NCI-H510A (cell line): ENCODE measurements at places on chromosomes 13 and 19.

GRCh38 chr19:50362656-50363424 is 2.6 kb downstream of the NAPSA start:
- no peak for DNase-seq

GRCh38 chr19:27741236-27741635 is 1471.7 kb downstream of the UQCRFS1 start:
- no peak for DNase-seq

GRCh38 chr19:56949626-56950025 is 109.1 kb upstream of the PEG3 start:
- DNase-seq = no peak

GRCh38 chr19:38588041-38588440 is 29.7 kb downstream of the MAP4K1 start:
- DNase-seq = no peak

DNA sequence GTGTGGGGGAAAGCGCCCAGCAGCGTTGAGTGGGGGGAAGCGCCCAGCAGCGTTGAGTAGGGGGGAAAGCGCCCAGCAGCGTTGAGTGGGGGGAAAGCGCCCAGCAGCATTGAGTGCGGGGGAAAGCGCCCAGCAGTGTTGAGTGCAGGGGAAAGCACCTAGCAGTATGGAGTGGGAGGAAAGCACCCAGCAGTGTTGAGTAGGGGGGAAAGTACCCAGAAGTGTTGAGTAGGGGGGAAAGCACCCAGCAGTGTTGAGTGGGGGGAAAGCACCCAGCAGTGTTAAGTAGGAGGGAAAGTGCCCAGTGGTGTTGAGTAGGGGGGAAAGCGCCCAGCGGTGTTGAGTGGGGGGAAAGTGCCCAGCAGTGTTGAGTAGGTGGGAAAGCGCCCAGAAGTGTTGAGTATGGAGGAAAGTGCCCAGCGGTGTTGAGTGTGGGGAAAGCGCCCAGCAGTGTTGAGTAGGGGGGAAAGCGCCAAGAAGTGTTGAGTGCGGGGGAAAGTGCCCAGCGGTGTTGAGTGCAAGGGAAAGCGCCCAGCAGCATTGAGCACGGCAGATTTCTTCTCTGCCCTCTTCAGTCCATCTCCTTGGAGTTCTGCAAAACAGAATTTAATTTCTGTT is 138.4 kb downstream of the ATP11A start:
- no peak for DNase-seq

- no peak for DNase-seq
Measured at GRCh38 chr13:30934381-30934780, 1.9 kb downstream of the TEX26 start.

GRCh38 chr13:98228661-98229341 is 51.7 kb upstream of the RNF113B start:
- no peak for DNase-seq

- no peak for DNase-seq
Measured at GRCh38 chr13:79628463-79628862, 147.5 kb downstream of the NDFIP2 start.

DNA sequence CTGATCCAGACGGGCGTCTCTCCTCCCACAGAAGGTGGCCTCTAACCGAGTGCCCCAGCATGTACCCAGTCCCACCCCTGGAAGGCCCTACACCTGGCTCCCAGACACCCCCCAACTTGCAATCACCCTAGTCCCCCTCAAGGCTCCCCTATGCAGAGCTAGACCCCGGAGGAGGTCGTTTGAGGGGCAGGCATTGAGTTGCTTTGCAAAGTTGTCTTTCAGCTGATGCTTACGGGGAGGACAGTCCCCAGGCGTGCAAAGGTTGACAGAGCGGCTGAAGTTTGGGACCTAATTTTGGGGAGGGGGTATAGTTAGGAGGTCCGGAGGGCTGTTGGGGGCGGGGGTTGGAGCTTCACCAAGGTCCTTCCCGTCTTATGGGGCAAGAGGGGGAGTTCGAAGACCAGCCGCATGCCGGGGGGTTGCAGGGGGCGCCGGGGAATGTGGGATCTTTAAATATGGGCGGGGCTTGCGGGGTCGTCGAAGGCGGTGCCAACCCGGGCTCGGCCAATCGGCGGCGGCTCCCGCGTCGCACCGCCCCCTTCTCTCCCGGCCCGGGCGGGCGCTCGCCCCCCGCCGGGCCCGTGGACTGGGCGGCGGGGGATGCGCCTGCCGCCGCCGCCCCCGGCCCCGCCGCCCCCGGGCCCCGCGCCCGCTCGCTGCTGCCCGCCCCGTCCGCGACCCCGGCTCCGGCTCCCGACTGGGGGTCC is at the start of gene KCNN1:
KCNN1 (plus strand) TSS at position 558 of the 707 bp plus-strand sequence. CDS start 6,782 bp downstream, outside the sequence.
- no peak for DNase-seq

- DNase-seq = no peak
Measured at GRCh38 chr13:106416645-106417044, 118.8 kb downstream of the EFNB2 start.

GRCh38 chr13:29227576-29227975 is 367.9 kb downstream of the SLC7A1 start:
- DNase-seq = no peak

DNA sequence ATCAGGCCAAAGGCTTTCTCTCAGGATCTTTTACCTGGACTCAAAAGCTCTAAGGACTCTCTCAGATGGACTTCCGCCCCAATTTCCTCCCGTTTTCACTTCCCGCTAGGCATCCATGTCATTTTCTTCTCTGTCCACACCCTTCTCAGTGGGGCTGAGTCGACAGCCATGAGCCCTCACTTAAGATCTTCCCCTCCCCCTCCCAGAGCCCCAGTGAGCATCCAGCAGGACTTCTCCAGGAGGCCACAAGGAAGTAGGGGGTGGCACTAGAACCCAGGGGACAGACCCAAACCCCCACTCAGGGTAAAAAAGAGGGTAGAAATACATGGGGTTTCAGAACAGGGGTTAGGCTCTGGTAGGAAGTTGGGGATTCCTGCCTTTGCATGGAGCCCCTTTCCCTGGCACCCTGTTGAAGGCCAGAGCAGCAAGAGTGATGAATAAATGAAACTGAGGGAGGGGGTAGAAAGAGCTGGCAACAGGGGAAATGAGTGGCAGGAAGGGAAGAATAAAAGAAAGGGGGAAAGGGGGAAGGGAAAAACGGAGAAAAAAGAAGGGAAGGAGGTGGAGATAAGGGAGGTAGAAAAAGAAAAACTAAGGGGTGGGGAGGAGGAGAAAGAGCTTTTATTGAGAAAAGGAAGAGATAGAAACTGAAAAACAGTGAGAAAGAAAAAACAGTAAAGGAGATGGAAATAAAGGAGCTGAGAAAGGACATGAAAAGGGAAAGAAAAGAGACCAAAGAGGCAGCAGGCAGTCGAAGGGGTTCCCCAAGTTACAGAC is 42.3 kb downstream of the DEDD2 start:
- no peak for DNase-seq

GRCh38 chr13:101454767-101455166 is 2.3 kb downstream of the ITGBL1 start:
- no peak for DNase-seq

- DNase-seq = no peak
Measured at GRCh38 chr13:112636401-112636975, 48.5 kb upstream of the TUBGCP3 start.

GRCh38 chr13:71399631-71400215 is 467.3 kb downstream of the DACH1 start:
- no peak for DNase-seq

- DNase-seq = no peak
Measured at GRCh38 chr19:56130006-56130405, 8.9 kb upstream of the ZNF787 start.

DNA sequence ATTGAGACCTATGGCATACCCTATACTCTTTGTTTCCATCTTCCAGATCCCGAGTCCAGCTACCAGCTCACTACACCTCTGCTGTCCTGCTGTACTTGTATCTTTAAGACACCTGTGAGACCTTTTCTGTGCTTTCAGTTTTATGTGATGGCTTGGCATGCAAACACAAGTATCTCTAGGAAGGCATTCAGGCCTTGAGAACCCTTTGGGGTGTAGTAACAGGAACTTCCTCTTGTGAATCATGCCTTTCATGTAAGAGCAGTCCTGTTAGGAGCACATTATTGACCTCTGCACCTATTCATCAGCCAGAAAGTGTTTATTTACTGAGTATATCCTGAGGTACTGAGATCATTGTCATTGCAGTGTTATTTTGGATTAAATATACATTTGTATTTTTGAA is 87.0 kb upstream of the HTR2A start:
- no peak for DNase-seq

- DNase-seq = no peak
Measured at GRCh38 chr19:46077815-46078167, 37.0 kb upstream of the IGFL4 start.

GRCh38 chr13:21690955-21691354 is 20.1 kb downstream of the FGF9 start:
- no peak for DNase-seq

GRCh38 chr13:25687471-25688225 is 315.9 kb downstream of the ATP8A2 start:
- DNase-seq = no peak

GRCh38 chr19:29290853-29291252 is 77.9 kb upstream of the UQCRFS1 start:
- DNase-seq = no peak

- no peak for DNase-seq
Measured at GRCh38 chr13:71979616-71980015, 112.6 kb upstream of the DACH1 start.

DNA sequence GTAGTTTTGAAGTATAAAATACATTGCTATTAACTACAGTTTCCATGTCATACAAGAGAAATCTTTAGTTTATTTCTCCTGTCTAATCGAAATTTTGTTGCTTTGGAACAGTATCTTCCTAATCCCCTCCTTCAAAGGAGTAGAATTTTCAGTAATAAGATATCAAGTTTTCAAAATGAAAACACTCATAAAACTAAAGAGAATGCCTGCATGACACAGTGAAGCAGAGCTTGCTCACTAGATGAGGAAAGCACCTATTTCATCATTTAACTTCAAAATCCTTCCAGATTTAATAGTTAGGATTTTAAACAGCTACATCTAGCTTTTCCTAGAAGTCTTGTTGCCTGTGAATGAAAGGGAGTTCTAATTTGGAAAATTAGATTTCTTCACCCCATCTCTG is 80.8 kb downstream of the TNFSF11 start:
- DNase-seq = no peak

- no peak for DNase-seq
Measured at GRCh38 chr13:85993567-85993966, 194.3 kb upstream of the SLITRK6 start.

GRCh38 chr13:62635161-62635560 is 1219.5 kb upstream of the PCDH20 start:
- DNase-seq = no peak

GRCh38 chr13:44768239-44768638 is 192.1 kb upstream of the TSC22D1 start:
- no peak for DNase-seq

GRCh38 chr19:1979017-1979416 is 36.5 kb downstream of the BTBD2 start:
- DNase-seq = no peak

GRCh38 chr13:38814331-38814730 is 127.5 kb downstream of the FREM2 start:
- DNase-seq = no peak

GRCh38 chr19:41261474-41262190 is 2.5 kb upstream of the HNRNPUL1 start:
- DNase-seq = no peak

DNA sequence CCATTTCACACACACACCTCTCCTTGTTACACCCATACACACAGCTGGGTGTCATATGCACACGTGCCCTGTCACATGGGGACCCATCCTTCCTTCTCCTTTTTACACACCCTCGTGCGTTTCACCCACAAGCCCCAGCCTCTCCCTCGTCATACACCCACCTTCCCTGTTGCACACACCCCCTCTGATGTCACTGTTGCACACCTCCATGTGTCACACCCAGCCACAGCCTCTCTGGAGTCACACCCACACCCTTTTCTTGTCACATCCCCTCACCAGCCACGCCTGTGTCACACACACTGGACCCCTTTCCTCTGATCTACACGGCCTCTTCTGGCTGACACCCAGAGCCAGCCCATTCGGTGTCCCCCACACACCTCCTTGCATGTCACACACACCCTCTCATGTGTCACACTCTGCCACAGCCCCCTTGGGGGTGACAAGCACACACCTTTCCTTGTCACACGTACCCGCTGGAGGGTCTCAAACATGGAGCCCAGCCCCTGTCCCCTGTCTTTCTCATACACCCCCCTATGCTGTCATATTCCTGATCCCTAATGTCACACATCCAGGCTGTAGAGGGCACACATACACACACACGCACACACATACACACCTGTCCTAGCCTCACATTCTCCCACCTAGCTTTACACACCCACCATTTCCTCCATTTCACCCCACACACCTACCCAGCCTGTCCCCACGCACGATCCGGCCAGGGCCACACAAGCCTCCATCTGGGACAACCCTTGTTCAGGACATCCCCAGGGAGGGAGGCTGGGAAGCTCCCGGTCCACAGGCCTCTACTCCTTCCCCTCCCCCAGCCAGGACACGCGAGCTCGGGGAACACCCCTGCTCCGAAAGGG is 1.4 kb downstream of the NOVA2 start:
- no peak for DNase-seq

GRCh38 chr19:5395556-5395955 is 54.9 kb upstream of the PTPRS start:
- DNase-seq = no peak

GRCh38 chr13:41742917-41743552 is 217.9 kb downstream of the VWA8 start:
- no peak for DNase-seq

DNA sequence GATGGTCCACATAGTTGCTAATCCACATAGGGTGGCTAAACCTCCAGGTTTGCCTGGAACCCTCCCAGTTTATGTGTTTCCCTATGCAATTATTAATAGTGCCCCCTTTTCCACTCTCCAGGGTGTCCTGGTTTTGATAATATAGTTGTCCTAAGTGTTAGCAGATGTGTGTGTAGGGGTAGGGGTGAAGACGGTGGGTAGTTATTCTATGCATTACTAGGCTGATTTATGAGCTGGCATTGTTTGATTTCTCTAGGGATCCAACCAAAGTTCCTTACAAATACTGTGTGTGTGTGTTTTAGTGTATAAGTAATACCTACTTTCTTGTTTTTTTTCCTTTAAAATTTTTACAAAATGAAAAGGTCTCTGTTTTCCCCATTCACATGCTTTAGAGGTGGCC is 21.1 kb downstream of the GTF2F2 start:
- no peak for DNase-seq

DNA sequence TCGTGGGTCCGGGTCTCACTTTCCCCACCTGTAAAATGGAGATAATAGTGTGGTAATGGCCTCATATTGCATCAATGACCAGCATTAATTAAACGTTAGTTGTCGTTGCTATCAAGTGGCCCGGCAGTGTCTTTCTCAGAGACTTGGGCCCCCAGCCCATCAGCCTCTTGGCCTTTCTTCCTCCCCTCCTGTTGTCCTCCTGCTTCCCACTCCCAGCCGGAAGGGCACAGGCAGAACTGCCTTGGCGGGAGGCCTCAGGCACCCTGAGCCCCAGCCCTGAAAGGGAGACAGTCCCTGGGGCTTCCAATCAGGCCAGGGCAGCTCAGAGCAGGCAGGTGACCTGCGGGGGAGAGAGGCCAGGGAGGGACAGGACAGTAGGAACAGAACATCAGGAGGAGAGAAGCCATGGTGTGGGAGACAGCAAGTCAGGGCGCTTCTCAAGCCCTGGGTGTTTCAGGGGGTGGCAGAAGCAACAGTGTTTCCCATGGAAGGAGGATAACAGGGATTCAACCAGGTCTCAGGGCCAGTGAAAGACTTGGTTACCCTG is 4.6 kb downstream of the MARK4 start:
- DNase-seq = no peak
